ENCODE measurements at places on chromosomes 16 and 17.

DNA sequence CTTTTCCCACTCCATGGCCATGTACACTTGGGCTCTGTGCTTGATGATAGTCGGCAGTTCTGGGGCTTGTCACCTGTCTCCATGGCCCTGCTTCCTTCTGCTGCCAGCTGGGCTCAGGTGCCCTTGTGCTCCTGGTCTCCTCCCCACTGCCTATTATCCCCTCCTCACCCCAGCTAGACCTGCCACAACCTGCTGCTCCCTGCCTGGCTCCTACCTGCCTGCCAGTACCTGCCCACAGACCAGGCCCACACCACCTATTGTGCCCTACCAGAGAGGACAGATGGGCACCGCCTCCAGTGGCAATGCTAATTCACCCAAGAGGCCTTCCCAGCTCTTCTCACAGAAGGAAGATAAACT lies 538 bp upstream of the RAPGEFL1 start:
- DNase-seq = no peak

DNA sequence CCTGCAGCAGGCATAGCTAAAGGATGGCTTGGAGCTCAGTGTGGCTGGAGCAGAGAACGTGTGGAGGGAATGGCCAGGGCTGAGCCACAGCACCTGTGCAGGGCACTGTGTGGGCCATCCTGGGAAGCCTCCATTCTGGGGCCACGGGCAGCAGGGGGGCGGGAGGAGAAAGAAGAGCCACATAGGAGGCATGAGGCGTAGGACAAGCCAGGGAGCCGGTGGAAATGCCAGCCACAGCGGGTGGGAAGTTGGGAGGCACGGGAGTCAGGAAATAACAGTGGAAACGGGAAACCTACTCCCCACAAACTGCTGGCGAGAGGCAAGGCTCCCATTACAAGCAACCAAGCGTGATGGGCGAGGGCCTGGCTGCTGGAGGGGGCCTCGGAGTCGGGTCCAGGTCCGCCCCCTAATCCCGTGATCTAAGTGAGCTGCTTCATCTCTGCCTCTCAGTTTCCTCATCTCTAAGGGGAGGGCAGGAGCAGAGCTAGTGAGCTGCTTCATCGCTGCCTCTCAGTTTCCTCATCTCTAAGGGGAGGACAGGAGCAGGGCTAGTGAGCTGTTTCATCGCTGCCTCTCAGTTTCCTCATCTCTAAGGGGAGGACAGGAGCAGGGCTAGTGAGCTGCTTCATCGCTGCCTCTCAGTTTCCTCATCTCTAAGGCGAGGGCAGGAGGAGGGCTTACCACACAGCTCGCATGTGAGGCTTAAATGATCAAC lies 104.9 kb downstream of the ADCY9 start:
- DNase-seq = no peak

GRCh38 chr16:1915732-1916639 lies 2.2 kb downstream of the HS3ST6 start:
- DNase-seq = no peak

DNA sequence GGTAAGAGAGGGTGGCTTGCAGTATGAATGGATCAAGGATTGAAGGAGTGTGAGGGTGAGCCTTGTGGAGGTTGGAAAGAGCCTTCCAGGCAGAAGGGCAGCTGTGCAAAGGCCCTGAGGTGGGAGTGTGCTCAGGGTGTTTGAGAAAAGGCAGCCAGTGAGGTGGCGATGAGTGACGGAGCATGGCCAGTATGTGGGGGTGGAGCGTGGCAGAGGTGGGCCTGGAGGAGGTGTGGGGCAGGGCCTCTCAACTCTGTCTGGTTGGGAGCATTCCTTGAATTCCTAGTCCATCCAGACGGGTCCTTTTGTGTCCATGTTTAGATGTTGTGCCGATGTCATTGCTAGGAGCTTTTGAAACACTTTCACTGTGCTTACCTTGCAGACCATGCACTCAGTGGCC lies 51.3 kb downstream of the EPN2 start:
- DNase-seq = no peak

GRCh38 chr17:60392845-60393702 lies 1.1 kb upstream of the USP32 start:
- no peak for DNase-seq

DNA sequence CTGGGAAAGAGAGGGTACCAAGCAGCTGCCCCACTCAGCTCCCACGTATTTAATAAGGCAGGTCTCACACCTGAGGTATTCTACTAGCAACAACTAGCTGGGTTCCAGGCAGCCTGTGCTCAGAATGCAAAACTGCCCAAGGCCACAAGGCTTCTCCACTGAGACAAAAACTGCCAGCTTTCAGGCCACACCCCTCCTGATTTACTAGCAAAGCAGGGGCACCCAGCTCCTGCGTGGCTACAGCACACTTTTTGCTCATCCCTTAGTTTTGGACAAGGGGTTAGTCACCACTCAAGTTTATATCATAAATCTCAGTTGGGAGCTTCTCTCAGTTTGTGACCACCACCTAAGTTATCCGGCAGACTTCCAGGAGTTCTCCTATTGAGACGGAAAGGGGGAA lies 494.6 kb downstream of the CDH11 start:
- no peak for DNase-seq

- DNase-seq = no peak
These were observed 6.5 kb upstream of the MTMR4 start for GRCh38 chr17:58520843-58521430.

DNA sequence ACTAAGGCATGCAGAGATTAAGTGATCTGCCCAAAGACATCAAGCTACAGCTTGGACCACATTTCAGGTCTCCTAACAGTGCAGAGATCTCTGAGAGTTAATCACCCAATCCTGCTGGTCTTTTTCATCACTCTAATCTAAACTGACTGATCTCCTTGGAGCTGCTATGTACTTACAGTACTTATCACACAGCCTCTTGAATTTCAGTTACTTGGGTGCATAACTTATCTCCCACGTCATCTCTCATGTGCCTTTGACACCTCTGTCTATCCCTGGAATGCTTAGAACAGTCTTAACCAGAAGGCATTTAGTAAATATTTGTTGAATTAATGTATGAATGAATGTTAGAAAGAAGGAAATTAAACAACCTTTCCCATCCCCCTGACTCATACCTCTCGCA lies 139.0 kb downstream of the SNX11 start:
- no peak for DNase-seq

GRCh38 chr16:56252835-56253234 lies 61.5 kb downstream of the GNAO1 start:
- no peak for DNase-seq
